ENCODE measurements at places on chromosomes 2 and 18. TPM values are rescaled to one million over a fixed set of nuclear protein-coding genes. Genes with fewer than 3 reads are reported as not detected.

The NR4A2 gene
- 1.1 TPM for total RNA-seq

The ABCG8 gene
- total RNA-seq, result not detected

The DAPL1 gene
- total RNA-seq, result not detected

The TBR1 gene
- total RNA-seq, result 0.05 TPM

The SLC9A4 gene
- total RNA-seq, result not detected

The GRB14 gene
- total RNA-seq, result 2.2 TPM

The G6PC2 gene
- total RNA-seq, result not detected

The SPP2 gene
- total RNA-seq, result not detected

The CAPG gene
- total RNA-seq, result 7.4 TPM

The GPR17 gene
- 0.19 TPM for total RNA-seq
